ENCODE measurements at places on chromosomes 12 and 14.

GRCh38 chr14:58332561-58332960 is 34.2 kb downstream of the ARID4A start:
- DNase-seq, result no peak

DNA sequence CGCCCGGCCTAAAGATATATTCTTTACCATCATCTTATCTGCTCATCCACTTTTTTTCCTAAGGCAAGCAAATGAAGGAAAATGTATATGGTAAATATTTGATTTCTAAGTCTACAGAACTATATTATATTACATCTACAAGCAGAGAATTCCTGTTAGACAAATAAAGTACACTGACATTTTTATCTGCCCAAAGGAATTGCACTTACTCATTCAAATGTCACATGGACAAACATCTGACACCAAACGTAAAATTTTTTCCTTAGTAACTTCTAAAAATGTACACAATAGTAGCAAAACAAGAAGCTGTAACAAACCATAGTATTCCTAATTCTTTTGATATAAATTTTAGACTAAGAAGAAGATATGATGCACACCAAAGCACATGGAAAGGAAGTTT is 51.0 kb downstream of the SPPL3 start:
- peak; percentile 53 for DNase-seq

DNA sequence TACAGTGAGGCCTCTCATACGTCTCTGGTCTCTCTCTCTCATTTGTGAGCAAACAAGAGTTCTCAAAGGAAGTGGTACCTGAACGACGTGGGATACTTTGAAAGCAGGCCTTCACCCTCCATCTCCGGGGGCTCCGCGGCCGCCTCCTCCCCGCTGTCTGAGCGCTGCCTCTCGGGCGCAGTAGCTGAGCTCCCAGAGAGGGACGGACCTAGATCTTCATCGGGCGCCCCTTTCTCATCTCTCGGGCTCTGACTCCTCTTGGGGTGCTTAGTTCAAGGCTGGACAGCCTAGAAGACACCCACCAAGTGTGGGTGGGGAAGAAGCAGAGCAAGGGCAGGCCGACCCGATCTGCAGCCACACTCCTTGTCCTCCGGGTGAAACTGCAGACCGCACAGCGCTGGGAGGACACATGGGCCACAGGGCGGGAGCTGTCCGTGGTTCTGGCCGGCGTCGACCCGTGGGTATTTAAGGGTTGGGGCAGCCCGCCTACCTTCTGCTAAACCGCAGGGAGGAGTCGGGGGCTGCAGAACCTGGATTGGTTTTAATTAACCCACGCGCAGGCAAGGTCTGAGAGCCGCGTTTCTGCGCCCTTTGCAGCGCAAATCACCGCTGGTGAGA is 92.7 kb downstream of the PAH start:
- peak; percentile 20 for DNase-seq

- DNase-seq, result no peak
These were observed 166.6 kb downstream of the KITLG start for GRCh38 chr12:88413646-88414045.

- DNase-seq, result peak; percentile 13
These were observed 248.5 kb downstream of the PCNX1 start for GRCh38 chr14:71155743-71156142.

DNA sequence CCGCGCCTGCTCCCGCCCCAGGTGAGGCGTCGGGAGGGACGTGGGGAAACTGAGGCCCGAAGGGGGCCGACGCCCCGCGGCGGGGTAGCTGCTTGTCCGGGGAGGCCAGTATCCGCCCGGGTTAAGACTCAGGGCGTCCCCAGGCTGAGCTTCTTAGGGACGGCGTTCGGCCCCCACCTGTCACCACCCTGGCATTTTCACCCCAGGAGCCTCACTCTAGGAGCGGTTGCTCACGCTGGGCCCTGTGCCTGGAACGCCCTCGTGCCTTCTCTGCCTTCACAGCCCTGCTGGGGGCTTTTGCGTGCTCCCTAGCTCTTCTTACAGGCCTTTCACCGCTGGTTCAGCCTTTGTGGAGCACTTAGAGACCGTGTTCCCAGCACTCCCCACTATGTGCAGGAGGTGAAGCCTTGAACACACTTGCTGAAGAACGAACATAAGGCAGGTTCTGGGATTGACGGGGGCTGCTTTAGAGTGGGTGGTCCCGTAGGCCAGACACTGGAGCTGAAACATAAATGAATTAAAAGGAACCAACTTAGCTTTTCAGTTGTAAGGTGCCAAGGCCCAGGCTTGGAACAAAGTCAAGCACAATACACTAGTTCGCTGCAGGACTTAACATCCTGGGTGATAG is 601 bp downstream of the ZNF839 start:
- peak; percentile 50 for DNase-seq

DNA sequence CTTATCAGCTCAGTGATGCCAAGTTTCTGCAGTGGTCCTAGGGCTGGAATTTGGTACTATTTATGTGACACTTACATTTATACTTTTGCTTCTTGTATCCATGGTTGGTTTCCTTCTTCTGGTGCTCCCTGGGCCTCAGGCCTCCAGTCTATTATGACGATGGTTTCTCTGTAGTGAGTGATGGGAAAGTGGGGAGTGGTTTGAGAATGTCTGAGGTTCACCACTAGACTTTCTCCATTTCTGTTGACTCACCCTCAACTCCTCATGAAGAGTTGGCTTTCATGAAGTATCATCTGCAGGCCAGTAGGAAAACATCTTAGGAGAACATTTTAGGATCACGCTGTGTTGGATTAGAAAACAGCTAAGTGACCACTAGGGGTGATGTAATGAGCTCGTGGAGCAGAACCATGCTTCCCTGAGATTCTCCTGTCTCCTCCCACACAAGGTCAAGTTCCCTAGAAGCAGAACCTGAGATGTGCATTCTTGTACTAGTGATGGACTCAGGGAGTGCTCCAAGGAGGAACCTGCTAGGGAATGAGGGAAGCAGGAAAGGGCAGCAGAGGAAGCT is 32.1 kb downstream of the RPH3A start:
- no peak for DNase-seq

DNA sequence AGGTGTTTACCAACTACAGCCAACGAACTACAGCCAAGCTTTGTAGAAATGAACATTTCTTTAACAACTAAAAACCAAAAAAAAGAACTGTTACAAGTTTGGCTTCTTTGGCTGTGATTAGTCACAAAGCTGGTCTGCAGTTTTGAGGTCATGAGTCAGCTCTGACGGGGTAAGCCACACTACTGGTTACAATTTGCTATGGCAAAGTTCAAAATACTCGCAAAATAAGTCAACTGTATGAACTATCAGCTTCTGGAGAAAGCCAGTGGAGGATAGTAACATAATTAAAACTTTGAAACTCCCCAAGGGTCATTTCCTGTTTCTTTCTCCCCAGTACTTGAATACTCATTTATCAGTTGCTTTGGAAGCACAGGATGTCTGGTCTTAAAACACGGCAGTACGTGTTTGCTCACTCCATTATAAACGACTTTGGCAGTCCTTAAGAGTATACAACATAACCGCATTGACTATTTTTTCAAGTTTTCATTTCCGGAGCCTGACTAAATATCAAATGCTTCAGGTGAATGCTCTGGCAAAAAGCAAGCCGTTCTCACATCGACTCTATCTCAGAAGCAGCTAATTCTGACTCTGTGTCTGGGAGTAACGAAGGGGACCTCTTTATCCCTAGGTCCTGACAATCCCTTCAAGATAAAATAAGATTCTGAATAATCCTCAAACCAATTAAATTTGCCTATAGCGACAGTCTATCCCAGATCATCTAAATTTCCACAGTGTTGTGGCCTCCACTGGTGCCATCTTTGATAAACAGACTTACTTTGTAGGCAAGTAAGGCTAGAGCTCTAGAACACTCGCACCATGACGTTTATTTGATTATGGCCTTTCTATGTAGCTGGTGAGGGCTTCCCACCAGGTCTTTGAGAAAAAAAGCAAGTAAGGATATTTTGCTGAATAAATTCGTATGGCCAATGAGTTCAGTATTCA is 10.6 kb downstream of the PHLDA1 start:
- peak; percentile 97 for DNase-seq

- no peak for DNase-seq
These were observed 59.8 kb upstream of the KRR1 start for GRCh38 chr12:75571204-75571603.

DNA sequence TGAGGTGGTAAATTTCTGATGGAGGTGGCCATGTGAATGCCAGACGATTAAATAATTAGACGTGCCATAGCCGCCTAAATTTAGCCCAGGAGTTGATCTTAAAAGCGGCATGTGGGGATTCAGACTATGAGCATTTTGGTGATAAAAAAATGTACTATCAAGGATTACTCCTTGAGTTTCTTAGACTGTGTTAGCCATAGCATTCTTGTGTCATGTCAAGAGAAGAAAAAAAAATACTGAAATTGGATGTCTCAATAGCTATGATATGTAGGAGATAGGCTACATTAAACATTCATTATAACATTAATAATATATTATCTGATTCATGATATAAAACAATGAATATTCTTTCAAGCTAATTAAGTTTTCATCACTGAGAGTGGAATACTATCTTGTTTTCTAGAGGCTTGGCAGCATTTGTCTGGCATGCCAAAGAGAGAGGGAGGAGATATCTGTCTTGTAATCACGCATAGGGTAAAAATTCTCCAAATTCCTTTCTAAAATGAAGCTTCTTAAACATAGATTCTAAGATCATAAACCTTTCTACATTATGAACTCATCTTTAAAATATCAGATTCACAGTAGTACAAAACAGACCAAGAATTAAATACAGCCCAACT is 727.0 kb downstream of the C12orf50 start:
- no peak for DNase-seq

DNA sequence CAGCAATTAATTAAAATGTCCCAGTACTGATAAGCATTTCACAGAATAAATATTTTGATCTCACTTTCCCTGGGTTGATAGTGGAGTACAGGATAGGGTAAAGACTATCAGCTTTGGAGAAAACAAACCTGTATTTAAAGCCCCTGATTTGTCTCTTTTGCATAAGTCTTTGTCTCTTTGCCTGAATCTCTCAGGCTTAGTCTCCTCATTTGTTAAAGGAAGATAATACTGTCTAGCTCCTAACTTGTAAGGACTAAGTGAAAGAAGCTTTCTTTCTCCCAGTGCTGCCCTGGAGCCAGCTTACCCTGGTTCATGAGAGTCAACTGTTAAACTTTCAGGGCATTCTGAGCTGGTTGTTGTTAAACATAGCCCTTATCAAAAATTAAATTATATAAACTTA is 5.5 kb upstream of the NR1H4 start:
- no peak for DNase-seq

DNA sequence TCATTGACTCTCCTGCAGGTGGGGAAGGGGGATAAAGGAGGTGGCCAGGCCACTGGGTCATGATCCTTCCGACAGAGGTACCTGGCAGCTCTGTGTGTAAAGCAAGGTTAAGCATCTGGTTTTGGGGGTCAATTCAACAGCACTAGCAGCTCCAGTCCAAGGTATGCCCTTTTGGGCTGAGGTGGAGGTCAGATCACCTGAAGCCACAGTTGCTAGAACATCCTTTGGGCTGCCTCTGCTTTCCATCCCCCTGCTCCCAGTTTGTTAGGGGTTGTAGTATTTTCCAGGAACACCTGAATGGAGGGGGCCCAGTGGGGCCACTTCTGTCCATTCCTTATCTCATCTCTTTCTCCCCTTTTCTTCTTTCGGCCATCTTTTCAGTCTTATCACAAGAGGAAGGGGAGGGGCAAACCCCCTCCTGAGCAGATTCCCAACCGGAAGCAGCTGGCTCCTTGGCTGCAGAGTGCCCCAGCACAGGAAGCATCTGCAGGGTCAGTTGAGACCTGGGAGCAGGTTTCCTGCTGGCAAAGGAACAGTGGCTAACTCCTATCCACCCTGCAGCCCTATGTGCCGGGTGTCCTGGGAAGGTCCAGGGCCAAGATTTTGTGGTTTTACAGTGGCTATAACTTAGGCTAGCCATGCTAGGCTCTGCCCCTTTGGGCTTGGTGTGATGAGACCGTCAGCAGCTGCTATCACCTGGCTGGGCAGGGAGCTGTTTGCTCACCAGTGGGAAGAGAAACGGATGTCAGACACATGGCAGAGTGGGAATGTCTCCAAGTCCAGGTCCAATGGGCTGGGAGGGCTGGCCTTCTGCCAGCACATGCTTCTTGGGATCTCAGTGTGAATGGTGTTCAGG is 40.2 kb downstream of the SH2B3 start:
- peak; percentile 75 for DNase-seq

Measured in fibroblast of pulmonary artery (primary cell).